ENCODE measurements at places on chromosomes 2 and 18.

GRCh38 chr2:119232666-119232993 is 9.0 kb downstream of the STEAP3 start:
- no peak for DNase-seq

GRCh38 chr2:202749477-202749876 is 114.7 kb downstream of the FAM117B start:
- DNase-seq: no peak

DNA sequence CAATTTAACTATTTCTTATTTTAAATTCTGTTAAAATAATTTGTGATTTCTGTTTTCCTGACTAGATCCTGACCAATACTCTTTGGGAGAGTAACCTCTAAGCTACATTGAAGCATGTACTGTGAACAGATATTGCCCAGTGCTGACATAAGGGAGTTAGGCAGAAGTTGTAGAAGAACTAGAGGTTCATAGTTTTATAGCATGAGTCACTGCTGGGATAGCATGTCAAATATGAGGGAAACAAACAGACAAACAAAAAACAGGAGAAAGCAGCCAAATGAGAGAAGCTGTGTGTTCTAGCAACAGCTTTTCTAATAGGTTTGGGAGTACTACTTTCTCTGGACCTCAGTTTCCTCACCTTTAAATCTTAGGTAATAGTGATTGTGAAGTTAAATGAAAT is 72.4 kb downstream of the CERS6 start:
- DNase-seq: no peak

DNA sequence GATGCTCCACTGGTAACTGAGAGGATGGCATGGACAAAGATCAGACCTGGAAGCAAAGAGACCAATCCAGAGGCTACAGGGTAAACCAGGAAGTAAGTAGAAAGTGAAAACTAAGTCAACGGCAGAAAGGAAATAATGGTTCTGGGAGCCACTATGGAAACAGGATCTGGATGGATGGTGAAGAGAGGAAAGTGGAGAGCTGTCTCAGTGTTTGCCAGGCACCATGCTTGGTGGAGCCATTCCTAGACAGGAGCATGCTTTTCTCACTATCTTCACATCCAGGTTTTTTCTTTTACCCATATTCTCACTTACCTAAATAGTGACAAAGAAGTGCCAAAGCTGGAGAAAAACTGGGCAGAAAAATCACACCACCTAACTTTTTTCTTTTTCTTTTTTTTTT is 22.2 kb downstream of the ZNF521 start:
- DNase-seq: no peak

DNA sequence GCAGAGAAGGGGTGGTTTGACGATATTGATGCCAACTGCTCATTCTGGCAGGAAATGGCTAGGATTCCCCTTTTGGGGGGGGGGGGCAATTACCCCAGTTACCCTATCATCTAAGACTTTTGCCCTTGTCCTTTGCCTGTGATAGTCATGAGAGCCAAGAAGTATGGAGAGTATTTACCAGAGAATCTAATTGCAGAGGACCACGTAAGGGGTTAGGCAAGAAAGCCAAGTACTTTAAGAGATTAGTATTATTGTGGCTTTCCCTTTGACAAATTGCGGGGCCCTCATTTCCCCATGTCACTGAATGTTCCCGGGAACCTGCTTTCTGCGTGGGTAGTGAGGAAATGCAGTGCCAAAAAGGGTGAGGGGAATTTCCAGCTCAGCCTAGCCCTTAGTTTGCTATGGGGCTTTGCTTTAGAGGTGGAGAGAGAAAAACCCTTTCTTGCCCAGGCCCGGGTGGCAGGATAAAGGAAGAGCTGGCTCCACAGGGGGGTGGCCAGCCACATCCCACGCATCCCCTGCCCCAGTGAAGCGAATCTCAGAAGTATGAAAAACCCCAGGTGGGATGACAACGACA is 1.5 kb downstream of the AQP4 start:
- no peak for DNase-seq

GRCh38 chr2:159165048-159165447 is 121.5 kb downstream of the WDSUB1 start:
- no peak for DNase-seq

- DNase-seq: no peak
Observed at GRCh38 chr2:128628206-128628605, 309.5 kb upstream of the HS6ST1 start.

DNA sequence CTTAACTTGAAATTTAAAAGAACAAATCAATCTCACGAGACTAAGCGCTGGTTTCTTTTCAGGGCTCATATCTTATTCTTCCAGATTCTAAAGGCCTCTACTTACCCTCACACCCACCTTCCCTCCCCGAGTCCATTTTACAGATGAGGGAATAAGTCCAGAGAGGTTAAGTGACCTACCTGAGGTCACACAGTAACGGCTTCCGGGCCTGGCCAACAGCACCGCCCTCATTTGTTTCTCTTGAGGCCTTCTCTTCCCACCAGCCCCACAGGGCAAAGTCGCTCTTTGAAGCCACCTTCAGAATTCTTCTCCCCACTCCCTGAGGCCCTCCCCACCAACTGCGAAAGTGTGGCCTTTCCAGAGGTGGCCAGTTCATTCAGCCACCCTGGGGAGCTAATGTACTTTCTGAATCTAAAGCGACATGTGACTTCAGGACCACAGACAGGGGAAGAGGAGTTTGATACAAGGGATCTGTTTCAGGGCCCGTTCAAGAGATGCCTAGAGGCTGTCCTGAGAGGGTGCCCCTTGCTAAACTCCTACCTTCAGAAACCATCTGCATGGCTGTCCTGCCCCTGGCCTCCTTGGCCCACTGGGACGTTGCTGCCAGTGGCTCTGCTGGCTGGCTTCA is 275.3 kb downstream of the HAUS1 start:
- no peak for DNase-seq

- no peak for DNase-seq
Observed at GRCh38 chr2:53670331-53670730, 97.3 kb upstream of the CHAC2 start.

GRCh38 chr2:2178921-2179320 is 152.2 kb downstream of the MYT1L start:
- DNase-seq: no peak

DNA sequence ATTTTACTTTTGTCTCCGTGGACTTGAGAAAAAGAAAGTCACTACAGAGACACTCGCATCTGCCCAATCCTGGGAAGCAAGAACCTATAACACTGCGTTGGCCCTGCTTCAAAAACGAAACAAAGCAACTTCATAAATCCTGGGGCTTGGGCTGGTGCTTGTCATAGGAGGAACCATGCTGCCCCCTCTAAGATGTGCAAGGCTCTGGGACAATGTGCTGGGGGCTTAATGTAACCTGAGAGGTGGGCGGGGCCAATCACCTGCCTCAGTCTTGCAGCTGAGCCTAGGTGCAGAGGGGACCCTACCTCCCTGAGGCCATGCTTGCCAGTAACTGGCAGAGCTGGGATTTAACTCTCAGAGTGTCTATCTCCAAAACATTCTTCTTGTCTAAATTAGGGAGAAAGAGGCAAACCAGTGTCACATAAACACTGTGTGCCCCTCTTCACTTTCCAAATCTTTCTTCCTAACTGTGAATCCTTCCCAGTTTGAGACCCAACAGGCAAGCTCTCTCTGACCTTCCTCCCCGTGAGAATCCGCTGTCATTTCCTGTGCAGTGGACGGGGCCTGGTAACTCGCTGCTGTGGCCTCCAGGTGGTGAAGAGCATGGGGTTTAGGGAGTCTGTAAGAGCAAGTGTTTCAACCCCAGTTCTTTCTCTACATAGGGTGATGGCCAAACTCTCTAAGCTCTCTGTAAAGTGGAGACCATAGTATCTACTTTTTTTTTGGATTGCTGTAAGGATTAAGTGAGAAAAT is 115.1 kb downstream of the ACKR3 start:
- no peak for DNase-seq

- no peak for DNase-seq
Observed at GRCh38 chr18:7775128-7775527, 208.0 kb downstream of the PTPRM start.

GRCh38 chr2:165952741-165953211 is 800 bp downstream of the TTC21B start:
- no peak for DNase-seq

- DNase-seq: no peak
Observed at GRCh38 chr2:48092846-48093803, 186.8 kb upstream of the FBXO11 start.

DNA sequence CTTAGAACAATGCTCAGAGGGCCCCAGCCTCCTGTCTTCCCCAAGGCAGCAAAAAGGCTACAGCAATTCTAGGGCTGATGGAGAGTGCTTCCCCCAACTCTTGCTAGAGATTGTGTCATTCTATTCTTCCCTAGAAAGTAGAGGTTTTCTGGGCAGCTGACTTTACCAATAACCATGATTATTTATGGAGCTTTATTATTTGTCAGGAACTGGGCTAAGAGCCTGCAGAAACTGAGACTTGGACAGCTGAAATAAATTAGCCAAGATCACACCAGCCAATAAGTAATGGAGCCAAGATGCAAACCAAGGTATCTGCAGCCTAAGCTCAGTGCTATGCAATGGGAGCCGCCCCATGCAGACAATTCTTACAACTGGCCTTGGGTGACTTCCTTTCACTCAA is 84.8 kb downstream of the CCBE1 start:
- DNase-seq: no peak

DNA sequence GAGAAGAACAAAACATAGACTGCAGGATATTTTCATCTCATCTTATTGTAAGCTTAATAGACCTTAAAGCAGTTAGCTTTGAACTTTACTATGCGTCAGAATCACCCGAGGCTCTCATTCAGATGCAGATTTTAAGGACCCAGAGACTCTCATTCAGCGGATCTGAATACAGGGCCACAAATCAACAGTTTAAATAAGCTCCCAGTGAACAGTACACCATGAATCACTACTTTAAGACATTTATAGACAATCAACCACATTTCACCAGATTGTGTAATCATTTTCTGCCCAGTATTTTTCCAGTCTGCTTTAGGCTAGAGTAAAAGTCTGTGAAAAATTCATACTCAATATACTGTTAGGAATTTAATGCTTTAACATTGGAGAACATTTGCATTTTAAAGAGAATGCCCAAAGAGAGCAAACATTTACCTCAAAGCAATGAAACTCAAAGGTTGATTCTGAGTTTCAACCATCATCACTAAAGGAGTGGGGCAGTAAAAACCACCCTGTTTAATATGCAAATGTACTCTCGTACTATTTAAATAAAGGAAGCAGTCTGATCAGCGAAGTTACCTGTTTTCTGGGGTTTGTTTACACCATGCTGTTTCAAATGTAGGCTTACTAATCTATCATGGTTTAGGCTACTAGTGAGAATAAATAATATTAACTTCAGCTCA is 11.0 kb upstream of the ALPK2 start:
- no peak for DNase-seq

DNA sequence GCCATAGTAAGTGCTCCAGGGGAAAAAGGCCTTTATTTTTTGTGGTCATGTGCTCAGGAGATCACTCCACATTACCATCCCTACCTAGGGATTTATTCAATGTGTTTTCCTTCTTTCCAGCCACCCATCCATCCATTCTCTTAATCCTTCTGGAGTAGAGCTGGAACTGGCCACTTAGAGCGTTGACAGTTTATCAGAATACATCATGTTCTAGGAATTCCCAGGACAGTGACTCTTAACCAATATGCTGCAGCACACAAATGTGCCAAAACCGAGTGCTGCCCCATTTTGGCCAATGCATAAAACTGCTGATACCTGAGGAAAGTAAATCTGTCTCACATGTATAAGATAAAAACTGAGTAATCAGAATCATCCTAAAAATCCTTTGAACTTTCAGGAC is 63.7 kb downstream of the FARSB start:
- DNase-seq: no peak

GRCh38 chr2:38722271-38723061 is 28.7 kb downstream of the SRSF7 start:
- no peak for DNase-seq

GRCh38 chr18:79792096-79792987 is 5.4 kb upstream of the KCNG2 start:
- no peak for DNase-seq

DNA sequence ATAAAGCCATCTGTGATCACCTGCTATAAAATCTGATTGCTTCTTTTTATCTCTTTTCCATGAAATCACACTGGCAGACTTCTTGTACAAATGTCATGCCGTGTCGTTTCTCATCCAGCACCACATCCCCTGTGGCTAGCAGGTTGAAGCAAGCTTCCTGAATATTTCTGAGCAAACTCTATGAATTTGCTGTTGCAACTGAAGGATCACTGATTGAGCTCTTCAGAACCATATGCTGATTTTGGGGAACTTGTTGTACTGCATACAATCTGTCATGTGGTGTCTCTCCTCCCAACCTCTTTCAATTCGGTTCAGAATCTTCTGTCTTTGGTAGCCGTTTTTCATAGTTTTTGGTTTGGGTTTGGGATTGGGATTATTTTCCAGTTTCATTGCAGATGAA is 57.7 kb upstream of the RBMS1 start:
- no peak for DNase-seq

DNA sequence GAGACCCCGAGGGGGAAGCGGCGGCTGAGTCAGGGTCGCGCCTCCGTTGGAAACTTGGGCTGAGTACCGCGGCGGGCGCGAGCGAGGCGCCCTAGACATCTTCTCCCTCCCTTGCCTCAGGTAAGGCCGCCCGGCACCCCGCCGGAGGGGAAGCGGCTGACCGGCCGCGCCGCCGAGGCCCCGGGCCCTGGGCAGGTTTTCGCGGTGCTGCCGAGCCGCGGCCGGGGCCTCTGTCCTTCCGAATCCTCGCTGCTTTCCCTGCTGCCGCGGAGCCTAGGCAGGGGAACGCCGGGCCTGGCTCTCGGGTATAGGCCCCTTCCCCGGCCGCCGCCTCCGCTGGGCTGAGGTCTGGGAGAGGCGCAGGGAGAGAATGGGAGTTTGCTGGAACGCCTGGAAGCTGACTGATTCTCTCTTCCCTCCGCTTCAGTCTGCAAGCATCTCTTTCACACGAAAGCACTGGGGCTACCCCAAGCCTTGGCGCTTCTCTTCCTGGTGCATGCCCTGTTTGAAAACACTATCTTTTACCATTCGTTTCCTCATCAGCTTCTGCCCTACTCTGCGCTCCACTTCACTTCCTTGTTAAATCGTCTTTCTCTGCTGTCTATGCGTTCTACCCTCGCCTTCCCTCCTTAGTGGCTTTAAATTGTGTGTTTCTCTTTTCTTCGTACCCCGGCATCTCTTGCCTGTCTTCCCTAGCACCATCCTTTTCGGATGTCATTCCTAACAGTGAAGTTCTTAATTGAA is 652 bp downstream of the PPM1B start:
- DNase-seq: peak; percentile 10

GRCh38 chr18:50518787-50519546 is 40.9 kb upstream of the MAPK4 start:
- no peak for DNase-seq

GRCh38 chr2:174025271-174026121 is 60.3 kb upstream of the SP3 start:
- DNase-seq: no peak

DNA sequence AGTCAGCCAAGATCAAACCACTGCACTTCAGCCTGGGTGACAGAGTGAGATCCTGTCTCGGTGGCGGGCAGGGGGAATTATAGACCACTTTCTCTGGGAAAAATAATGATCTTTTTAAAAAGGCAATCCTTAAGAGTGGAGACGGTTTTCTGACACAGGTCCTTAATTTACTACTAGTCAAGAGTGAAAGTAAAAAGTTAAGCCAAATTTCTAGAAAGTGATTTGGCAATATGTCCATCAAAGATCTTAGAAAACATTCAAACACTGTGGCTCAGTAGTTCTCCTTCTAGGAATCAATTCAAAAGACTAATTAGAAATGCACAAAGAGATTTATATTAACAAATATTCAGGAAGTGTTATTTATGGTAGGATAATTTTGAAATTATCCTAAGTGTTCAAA is 148.5 kb upstream of the DNMT3A start:
- DNase-seq: no peak

- DNase-seq: no peak
Observed at GRCh38 chr18:65659912-65660311, 90.9 kb upstream of the CDH7 start.
